ENCODE measurements at places on chromosomes 12 and 14. TPM values are rescaled to one million over a fixed set of nuclear protein-coding genes. Genes with fewer than 3 reads are reported as not detected.

NOXRED1 gene
- 0.44 TPM for total RNA-seq

AGAP2 gene
- 2.0 TPM for total RNA-seq

GRCh38 chr12:12620730-12621315 is 9.1 kb downstream of the CREBL2 start:
- DNase-seq, result no peak

DNA sequence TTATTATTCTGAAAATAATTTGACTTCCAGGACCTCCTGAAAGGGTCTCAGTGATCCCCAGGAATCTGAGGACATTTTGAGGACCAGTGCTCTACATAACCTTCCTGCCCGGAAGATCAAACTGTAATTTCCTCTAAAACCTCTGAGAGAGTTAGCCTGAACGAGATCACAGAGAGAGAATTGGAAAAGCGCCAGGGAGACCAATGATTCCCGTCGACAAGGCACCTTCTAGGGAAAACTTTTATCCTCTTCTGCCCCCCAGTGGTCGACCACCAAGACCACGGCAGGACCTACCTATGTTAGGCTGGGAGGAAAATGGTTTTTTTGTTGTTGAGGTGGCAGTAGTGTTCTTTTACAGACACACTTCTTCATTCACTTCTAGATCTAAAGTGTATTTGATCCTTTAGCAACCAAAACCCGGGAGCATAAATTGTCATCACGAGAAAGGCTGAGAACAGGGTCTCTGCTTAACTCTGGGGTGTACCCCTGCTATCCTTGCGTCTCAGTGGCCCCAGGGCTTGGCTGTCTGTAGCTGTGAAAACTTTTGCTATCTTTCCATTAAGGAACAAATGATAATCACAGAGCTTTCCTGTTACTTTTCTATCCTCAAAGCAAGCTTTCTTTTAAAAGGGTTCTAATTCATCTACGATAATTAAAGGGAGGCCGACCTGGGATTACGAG is 62.9 kb upstream of the NID2 start:
- DNase-seq, result peak; percentile 76

- DNase-seq, result no peak
Observed at GRCh38 chr14:85564841-85565527, 35.0 kb downstream of the FLRT2 start.

Data from WTC11 (cell line).